ENCODE measurements at places on chromosomes 11 and 22.

- no peak for DNase-seq
Observed at GRCh38 chr11:1938343-1939005, 8.7 kb upstream of the MRPL23 start.

GRCh38 chr11:110134110-110134509, 40.9 kb downstream of the ZC3H12C start:
- no peak for DNase-seq

DNA sequence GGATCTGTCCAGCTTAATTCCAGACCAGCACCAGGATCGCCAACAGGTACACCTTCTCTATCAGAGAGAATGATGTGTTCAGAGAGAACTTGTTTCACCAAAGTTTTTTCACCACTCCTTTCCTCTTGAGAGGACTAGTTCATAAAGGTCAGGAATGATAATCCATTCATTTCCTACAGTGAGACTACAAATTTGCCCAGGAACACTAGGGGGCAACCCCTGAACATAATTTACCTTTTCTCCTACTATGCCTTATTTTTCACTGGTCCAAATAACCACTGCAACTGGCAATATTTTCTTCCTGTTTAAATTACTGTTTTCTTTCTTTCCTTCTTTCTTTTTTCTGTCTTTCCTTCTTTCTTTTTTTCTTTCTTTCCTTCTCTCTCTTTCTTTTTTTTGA, 22.5 kb downstream of the CAVIN3 start:
- DNase-seq = peak; percentile 14

DNA sequence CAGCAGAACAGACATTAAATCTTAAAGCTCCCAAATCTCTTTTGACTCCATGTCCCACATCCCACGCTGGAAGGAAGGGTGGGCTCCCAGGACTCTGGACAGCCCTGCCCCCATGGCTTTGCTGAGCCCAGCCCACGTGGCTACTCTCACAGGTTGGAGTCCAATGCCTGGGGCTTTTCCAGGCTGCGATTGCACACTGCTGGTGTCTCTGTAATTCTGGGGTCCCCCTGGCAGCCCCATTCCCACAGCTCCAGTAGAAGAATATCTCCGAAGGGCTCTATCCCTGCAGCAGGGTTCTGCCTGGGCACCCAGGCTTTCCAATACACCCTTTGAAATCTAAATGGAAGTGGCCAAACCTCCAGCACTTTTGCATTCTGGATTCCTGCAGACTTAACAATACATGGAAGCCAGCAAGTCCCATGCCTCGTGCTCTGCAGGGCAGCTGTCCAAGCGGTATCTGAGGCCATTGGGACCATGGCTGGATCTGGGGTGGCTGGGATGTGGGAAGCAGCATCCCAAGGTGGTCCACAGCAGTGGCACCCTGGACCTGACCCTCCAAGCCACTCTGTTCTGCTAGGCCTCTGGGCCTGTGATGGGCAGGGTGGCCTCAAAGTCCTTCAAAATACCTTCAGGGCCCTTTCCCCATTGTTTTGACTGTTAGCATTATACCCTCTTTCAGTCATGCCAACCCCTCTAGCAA, 47.9 kb upstream of the TH start:
- no peak for DNase-seq

DNA sequence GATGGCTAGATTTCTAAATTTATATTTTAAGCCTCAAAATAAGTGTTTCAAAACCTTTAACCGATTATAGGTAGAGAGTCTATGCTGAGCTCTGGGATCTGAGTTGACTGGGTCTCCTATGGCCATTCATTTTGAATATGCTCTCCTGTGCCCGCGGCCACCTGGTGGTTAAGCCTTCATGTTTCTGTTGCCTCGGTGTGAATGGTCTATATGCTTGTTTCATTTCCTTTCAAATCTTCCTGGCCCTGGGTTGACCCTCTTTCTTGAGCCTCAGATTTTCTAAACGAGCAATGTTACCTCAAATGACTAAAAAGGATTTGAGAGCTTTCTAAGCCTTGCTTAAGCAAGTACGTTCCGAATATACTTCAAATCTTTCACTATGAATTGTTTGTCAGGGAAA, 789.4 kb upstream of the KIRREL3 start:
- DNase-seq = no peak

DNA sequence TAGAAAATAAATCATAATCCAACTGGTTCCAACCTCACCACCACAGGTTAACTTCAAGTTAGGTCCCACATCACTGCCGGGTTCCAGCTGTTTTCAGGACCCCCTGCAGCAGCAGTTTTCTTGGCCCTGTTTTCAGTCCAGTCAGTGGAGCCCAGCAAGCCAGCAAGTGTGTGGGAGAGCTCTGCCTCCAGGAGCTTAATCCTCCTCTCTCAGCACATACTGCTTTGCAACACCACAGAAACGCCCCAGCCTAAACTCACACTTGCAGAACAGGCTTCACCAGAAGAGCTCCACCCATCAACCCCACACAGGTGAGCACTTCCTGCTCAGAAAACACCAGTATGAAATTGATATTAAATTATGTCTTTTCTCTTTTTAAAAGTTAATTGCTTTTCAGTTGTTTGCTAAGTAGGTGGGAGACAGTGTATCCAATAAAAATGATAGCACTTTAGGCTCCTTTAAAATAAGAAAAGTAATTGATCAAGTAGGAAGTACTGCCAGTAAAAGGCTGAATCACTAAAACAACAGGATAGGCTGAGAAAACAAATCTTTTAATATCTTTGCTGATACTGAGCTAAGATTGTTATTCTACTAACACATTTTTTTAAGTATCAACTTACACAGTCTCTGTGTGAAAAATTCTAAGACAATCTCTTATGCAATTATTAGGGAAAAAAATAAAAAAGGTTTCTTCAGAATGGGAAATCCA, 81.5 kb upstream of the TP53AIP1 start:
- no peak for DNase-seq

- DNase-seq = no peak
Observed at GRCh38 chr22:45235851-45236342, 4.8 kb downstream of the KIAA0930 start.

DNA sequence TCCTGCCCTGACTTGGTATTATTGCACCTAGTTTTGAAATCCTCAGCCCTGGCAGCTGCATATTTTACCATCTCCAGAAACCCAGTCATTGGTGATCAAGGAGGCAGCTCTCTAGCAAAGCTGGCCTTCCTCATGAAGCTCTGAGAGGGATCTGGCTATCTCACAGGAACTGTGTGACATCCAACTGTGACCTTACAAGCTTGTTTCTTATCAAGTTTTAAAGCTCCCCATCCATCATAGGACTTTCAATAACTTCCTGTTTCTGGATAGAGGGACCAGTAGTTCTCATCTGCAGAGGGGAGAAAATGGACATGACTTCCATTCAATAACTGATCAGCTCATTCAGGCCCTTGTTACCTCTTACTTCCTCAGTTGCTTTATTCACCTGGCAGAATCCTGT, 18.2 kb downstream of the CALCA start:
- DNase-seq = no peak

DNA sequence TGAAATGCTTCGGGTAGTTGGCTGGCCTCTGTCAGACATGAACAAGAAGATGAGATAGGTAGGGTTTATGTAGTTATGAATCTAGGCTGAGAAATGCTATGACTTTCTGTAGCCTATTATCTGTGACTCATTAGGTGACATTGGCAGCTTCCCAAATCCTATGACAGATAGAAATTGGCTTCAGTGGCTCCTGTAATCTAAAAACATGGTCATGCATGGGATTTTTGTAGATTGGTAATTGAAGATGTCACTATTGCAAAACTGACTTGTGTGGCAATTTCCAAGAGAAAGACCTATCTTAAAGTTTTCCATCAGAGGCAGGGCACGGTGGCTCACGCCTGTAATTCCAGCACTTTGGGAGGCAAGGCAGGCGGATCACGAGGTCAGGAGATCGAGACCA, 29.4 kb upstream of the GRIK4 start:
- peak; percentile 26 for DNase-seq

GRCh38 chr22:34587357-34588356, 478.3 kb upstream of the ISX start:
- no peak for DNase-seq

- DNase-seq = no peak
Observed at GRCh38 chr11:11073996-11074395, 216.1 kb upstream of the ZBED5 start.

- DNase-seq = no peak
Observed at GRCh38 chr22:47686594-47687345, 924.3 kb downstream of the TBC1D22A start.

DNA sequence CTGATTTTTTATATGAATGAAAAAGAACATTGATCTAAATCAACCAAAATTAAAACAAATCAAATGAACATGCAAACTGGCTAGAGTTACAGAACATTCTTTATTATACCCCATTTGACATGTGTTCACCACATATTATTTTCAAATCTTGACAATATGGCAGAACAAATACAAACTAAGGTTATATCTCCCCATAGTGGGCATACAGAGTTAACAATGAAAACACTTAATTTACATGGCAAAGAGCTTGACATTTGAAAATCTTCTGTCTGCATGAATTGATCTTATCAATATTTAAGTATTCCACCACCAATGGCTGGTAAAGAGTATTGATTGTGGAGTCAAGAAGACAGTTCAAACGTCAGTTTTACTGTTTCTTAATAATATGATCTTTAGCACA, 197.9 kb upstream of the ANO3 start:
- DNase-seq = no peak

- peak; percentile 92 for DNase-seq
Observed at GRCh38 chr11:94175535-94175934, 46.9 kb downstream of the PANX1 start.

- DNase-seq = no peak
Observed at GRCh38 chr22:39097098-39098020, at the start of gene APOBEC3H. Gene APOBEC3H, plus strand, starts transcription at chr22:39097244. Its CDS starts 3,035 bp downstream, at chr22:39100279.

GRCh38 chr11:64611869-64612646, 21.0 kb downstream of the SLC22A12 start:
- no peak for DNase-seq

- DNase-seq = no peak
Observed at GRCh38 chr11:14698771-14699170, 55.2 kb downstream of the PDE3B start.

- peak; percentile 88 for DNase-seq
Observed at GRCh38 chr11:71913756-71914526, 14.5 kb downstream of the XNDC1N start.

- DNase-seq = peak; percentile 90
Observed at GRCh38 chr22:41380993-41381328, 781 bp upstream of the TEF start.

GRCh38 chr11:105979997-105980703, 41.9 kb downstream of the MSANTD4 start:
- no peak for DNase-seq

- DNase-seq = peak; percentile 78
Observed at GRCh38 chr11:72413914-72414628, 20.3 kb downstream of the CLPB start.

- no peak for DNase-seq
Observed at GRCh38 chr11:128803449-128804245, 63.4 kb downstream of the KCNJ1 start.

GRCh38 chr22:49088801-49089791, 738.6 kb downstream of the BRD1 start:
- no peak for DNase-seq

DNA sequence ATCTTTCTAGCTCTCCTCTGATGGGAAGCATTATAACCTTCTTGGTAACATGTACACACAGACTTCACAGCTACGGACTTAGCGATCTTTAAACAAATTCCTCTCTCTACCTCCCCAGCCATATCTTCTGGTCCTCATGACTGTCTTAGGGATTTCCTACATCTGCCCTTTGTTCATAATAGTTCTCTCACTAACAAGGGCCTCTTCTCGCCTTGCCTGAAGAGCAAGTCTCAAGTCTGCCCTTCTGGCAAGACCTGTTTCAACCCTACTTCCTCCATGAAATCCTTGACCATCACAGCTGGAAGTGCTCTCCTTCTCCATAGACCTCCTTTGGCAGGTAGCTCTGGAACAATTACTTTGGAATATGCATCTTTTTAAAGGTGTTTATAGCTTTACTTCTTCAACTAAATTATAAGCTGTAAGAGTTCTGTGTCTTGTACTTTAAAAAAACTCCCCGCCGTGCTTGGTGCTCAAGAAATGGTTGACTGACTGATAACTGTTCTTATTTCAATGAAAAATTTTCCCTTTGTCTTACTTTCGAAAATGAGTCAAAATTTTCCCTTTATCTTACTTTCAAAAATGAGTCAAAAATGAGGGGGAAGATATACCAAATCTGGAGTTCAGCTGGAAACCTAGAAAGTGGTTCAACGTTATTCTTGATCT, 34.7 kb downstream of the SNX19 start:
- no peak for DNase-seq

- peak; percentile 82 for DNase-seq
Observed at GRCh38 chr22:32589007-32589406, 114.4 kb downstream of the FBXO7 start.

DNA sequence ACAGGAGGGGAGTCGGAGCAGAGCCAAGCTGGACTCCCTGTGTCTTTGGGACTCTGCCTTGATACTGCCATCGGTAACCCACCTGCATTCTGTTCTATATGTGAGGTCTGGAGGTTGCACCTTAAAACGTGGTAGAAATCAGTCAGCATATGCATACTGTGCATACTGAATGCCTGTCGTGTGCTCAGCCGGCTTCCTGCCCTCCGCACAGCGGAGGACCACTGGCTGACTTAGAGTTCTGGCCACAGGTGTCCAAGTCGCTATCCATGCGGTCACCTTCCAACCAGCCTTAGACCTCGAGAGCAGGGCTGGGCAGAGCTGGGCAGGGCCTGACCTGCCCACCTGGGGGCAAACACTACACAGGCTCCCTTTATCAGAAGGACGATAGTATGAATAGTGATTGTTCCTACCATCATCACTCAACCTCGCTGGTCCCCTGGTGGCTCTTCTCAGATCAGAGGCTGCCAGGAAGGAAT, 3.8 kb downstream of the TBC1D10C start:
- DNase-seq = no peak

Data from fibroblast of mammary gland (primary cell).